ENCODE measurements at places on chromosomes 5 and 9.
A peak's percentile ranks its signal among the peaks of the same experiment; 100 is the strongest.

- DNase-seq: no peak
Measured at GRCh38 chr9:119639287-119639955, 270.2 kb upstream of the BRINP1 start.

DNA sequence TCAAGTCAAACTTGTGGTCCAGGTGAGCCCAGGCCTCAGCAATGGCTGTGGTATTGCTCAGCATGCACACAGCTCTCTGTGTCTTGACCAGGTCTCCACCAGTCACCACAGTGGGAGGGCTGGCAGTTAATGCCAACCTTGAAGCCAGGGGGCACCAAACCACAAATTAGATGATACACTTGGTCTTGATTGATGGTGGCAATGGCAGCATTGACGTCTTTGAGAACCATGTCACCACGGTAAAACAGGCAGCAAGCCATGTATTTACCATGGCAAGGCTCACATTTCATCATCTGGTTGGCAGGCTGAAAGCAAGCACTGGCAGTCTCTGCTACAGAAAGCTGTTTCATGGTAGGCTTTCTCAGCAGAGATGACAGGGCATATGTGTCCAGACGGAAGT is 40.0 kb downstream of the NIM1K start:
- no peak for DNase-seq

DNA sequence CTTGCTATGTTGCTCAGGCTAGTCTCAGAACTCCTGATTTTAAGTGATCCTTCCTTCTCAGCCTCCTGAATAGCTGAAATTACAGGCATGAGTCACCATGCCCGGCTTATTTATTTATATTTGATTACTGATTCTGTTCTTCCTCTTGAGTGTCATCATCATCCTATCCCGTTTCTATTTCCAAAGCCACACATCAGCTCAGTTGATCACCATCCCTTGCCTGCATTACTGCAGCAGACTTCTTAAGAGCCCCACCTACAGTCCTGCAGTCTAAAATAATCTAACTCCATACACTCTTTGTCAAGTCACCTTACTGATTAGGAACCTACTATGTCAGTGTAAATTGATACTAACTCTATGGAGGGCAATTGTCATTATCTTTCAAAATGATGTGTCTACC is 138.9 kb upstream of the RAI14 start:
- no peak for DNase-seq

- DNase-seq: no peak
Measured at GRCh38 chr9:4317681-4318080, 17.8 kb upstream of the GLIS3 start.

- DNase-seq: peak; percentile 1
Measured at GRCh38 chr5:152349683-152350526, 55.2 kb downstream of the NMUR2 start.

DNA sequence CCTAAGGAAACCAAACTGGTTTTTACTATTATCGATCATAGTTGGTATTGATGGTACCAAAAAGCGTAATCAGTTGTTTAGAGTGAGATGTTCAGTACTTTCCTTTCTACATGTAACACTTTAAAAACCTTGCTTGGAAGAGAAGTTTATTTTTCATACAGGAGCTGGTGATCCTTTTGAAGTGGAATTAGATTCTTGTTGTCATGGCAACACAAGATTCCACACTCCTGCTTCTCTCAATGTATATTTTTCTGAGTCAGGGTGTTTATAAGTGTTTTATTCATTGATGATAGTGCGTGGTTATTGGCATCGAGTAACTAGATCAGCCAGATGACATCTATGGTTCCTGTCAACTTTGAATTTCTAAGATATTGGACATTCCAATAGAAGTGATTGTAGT is 181.1 kb upstream of the CHD1 start:
- DNase-seq: no peak

GRCh38 chr9:119675951-119676350 is 306.7 kb upstream of the BRINP1 start:
- no peak for DNase-seq

DNA sequence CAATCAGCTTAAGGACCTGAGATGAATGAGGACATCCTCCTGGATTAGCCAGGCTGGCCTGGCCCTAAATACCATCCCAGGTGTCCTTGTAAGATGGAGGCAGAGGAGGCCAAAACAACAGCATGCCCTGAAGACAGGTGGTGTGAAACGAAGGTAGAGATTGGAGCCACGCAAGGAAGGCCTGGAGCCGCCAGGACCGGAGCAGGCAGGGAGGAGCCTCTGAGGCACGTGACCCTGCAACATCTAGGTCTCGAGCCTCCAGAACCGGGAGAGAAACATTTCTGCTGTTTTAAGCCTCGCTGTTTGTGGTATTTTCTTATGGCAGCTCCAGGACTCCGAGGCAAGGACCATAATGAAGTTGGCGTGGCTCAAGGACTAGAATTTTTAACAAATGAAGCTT is 9.7 kb upstream of the COL5A1 start:
- DNase-seq: no peak

DNA sequence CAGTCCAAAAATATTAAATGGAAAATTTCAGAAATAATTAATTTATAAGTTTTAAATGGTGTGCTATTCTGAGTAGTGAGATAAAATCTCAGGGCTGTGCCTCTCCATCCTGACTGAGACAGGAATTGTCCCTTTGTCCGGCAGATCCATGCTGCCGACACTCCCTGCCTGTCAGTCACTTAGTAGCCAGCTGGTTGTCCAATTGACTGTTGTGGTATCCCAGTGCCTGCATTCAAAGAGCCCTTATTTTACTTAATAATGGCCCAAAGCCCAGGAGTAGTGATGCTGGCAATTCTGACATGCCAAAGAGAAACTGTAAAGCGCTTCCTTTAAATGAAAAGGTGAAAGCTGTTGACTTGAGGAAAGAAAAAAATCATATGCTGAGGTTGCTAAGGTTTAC is 157.5 kb downstream of the ENC1 start:
- no peak for DNase-seq

- DNase-seq: no peak
Measured at GRCh38 chr9:123484130-123484529, 128.1 kb downstream of the CRB2 start.

DNA sequence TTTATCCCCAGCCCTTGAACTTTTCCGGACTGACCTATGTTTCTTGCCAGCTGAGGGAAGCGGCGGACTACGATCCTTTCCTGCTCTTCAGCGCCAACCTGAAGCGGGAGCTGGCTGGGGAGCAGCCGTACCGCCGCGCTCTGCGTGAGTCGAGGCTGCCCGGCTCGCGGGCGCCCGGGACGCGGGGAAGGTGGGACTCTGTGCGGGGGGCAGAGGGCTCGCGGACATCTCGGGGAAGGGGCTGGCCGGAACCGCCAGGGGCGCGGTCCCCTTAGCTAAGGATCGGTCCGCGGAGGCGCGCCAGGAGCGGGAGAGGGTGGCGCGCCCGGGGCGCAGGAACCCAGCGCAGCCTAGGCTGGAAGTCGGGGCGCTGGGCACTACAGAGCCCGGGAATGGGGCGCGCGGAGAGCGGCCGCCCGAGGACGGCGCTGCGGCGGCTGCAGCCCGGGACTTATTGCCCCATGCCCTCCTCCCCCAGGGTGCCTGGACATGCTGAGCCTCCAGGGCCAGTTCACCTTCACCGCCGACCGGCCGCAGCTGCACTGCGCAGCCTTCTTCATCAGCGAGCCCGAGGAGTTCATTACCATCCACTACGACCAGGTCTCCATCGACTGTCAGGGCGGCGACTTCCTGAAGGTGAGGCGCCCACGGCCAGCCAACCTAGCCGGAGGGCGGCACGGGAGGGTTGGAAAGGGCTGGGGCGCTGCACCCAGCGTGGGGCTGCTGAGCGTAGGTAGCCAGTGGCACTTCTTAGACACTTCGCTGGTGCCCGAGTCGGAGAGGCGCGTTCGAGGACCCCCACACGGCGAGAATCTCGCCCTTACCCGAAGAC is 922 bp downstream of the CRHBP start:
- DNase-seq: no peak

DNA sequence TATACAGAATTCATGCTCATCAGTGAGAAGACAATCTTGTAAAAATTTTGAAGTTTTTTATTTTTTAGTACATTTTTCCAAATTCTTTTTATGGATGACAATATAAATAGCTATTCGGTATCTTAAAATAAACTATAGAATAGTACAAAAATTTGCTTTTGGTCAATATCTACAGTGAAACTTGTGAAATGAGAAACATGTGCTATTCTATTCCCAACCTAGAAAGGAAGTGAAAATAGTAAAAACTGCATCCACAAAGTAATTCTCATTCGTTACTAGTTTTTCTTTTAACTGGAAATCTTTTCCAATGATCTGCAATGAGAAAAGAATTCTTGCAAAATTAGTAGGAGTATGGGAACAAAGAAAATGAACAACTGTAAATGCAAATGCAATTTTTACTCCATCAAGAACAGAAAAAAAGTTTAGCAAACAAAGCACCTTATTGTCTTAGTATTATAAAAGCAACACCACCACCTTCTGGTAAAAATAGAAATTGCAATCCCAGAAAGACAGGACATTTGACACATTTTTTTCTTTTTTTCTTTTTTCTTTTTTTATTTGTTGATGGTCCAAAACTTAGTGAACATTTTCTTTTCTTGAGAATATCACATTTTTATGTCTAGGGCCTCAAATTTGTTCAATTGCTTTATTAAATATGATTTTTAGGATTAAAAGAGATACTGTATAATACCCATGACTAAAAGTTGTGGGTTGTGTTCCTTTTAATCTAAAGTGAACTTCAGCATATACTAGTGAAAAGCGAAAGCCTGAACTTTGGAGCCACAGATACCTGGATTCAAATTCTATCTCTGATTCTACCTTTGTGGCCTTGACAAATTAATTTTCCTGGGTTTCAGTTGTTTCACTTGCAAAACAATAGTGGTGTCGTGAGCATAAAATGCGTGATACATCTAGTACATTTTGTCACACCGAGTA is 72.3 kb downstream of the SLCO4C1 start:
- DNase-seq: no peak

- DNase-seq: peak; percentile 95
Measured at GRCh38 chr5:6712577-6713273, 507 bp upstream of the TENT4A start.

DNA sequence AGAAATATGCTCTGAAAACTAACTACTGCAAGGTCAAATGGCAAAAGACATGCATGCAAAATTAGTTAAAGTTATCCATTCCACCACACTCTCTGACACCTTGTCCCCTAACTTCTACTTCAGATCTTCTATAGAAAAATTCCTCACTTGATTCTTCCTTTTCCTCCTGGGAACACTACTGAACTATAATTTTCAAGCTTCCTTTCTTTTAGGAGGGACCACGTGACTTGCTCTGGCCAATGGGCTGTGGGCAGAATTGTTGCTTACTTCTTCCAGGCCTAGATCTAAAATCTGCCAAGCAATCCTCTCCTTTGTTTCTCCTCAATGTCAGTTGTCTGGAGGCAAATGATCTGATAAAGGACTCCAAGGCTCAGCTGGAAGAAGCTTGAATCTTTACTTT is 441.0 kb downstream of the CDK5RAP2 start:
- no peak for DNase-seq

GRCh38 chr9:99863955-99864354 is 42.3 kb downstream of the NR4A3 start:
- no peak for DNase-seq

DNA sequence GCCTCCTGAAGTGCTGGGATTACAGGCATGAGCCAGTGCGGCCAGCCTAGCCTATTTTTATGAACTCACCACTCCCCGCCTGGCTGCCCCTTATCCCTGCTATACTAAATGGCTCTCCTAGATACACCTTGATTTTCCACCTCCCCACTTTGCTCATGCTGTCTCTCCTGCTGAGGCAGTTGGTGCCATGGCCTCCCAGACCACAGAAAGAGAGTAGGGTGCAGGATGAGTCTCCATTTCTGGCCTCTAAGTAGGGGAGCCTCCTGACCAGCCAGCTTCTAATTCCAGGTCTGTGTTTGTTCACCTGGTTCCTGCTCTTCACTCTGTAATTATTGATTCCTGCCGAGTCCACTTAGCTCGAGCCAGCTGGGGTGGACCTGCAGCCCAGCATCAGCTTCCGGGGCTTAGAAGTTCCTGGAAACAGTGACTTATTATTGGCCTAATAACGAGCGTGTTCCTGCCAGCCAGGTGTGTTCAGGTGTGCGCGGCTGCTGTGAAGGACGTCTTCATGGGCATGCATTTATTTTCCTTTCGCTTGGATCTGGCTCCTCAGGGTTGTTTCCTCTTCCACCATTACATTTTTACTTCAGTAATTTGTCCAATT is 34.0 kb downstream of the ZNF618 start:
- no peak for DNase-seq

DNA sequence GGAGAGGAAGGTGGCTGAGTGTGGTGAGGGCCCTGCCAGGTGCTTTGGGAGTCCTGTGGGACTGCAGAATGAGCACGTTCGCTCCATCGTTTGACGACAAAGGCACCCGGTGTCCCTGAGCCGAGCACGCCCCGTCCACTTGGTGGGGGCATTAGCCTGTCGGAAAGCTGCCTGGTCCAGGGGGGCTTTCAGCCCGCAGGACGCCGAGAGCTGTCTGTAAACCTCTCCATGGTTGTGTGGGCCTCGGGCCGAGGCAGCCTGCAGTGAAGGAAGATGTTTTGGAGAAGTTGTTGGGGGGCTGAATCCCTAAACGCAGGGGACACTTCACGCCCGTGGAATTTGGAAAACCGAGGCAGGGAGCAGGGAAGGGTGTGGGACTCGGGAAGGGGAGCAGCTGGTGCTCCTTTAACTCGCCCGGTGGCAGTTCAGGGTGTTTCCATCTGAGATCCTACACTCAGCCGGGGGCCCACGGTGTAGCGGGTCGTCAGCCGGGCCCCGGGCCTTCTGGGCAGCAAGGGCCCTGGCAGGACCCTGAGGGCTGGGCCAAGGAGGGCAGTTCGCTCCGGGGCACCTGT is 53.8 kb downstream of the MRPL36 start:
- no peak for DNase-seq

DNA sequence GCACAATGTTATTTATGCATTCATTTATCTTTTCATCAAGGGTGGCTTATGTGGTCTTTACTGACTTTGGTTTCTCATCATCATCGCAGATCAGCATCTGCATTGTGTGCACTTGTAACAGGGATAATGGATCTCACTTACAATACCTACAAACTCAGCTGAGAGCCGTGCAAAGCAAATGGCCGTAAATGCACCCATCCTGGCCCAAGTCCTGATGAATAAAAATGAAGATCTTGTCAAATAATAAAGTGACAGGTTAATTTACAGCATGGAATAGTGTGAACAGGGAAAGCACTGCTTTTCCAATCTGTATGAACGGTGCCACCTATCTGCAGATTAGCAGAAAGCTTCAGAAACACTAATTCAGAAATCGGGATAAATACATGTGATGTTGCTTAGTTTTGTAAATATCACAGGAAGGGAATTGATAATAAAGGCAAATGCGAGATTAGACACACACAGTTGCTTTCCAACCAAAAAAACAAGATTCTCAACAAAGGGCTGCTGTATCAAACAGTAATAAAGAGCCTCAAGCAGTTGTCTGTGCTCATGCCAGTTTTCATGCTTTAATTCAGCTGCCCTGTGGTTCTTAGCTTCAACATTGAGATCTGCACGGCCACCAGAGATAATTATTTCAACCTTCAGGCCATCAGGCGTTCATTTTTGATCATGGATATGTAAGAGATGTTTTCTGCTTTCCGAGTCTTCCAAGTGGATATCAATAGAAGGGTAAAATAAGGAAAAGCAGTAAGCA is 153.4 kb upstream of the POU5F2 start:
- no peak for DNase-seq

GRCh38 chr5:95471487-95471886 is 80.3 kb downstream of the FAM81B start:
- no peak for DNase-seq

Data from activated CD4-positive, alpha-beta T cell treated with anti-CD3 and anti-CD28 coated beads, Interleukin-2, amount 50 U/mL, for 4 hours (primary cell).